Endodermal cell (in vitro differentiated cells): ENCODE measurements at places on chromosomes 7 and 10.
A peak's percentile ranks its signal among the peaks of the same experiment; 100 is the strongest.

- no peak for DNase-seq
Observed at GRCh38 chr10:4246881-4247358, 461.9 kb upstream of the KLF6 start.

DNA sequence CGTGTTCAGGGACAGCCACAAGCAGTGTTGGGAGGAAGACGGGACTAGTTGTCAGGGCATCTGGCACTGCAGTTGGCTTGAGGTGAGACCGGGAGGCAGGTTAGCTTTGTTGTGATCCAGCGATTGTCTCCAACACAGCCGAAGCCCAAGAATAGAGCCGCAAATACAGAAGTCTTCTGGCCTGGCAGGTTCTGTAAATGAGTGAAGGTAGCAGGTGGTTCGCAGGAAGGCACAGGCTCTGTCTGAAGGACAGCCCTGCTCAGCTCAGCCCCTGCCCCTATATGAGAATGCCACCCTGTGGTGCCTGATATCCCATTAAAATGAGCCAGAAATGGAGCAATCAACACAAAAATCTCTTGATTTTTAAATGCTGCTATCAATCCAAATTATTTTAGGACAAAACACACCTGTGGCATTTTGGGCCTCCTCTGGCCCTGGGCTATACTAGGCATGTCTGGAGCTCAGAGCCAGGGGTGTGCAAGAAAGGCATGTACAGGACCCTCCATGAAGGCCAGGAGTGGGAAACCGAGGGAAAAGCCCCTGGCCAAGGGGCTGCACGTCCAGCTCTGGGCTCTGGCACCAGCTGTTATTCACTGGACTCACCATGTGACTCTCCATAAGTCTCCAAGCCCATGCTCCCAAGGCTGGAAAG is 11.2 kb upstream of the C10orf71 start:
- peak; percentile 30 for DNase-seq

GRCh38 chr10:67936416-67936815 is 52.0 kb downstream of the SIRT1 start:
- no peak for DNase-seq

- DNase-seq, result no peak
Observed at GRCh38 chr10:12243864-12244620, 48.1 kb downstream of the CDC123 start.

- no peak for DNase-seq
Observed at GRCh38 chr7:153044981-153045380, 285.4 kb downstream of the ACTR3B start.

DNA sequence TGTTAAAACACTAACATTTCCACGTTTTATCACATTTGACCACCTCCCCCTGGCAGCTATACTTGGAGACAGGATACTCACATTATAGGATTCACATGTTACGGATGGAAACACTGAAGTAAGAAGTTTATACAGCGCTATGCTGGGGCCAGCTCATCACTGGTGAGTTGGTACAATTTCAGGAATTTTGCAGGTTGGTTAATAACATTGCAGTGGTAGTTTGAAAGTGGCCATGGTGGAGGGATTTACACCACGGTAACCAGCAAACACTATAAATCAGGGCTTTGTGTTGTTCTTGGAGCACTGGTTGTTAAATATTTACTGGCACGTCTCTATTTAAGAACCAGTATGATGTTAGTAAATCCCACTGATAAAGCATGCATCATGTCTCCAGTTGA is 174.0 kb downstream of the GFRA1 start:
- no peak for DNase-seq

DNA sequence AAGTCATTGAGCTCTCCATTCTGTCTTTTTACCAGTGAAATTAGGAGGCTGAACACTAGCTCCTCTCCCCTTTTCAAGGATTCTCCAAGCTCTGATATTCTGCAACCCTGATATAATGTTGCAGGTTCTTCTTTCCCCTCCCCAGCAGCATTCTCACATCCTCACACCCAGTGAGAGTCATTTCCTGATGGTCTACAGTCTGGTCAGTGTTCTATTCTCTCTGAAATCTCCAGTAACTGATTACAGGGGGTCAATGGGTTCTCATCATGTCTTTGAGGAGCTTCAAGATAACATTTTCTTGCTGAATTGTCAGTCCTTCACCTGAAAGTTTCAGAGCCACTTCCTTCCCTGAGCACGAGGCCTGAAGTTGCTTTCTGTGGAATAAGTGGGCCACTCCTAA is 299.4 kb downstream of the PTEN start:
- no peak for DNase-seq

DNA sequence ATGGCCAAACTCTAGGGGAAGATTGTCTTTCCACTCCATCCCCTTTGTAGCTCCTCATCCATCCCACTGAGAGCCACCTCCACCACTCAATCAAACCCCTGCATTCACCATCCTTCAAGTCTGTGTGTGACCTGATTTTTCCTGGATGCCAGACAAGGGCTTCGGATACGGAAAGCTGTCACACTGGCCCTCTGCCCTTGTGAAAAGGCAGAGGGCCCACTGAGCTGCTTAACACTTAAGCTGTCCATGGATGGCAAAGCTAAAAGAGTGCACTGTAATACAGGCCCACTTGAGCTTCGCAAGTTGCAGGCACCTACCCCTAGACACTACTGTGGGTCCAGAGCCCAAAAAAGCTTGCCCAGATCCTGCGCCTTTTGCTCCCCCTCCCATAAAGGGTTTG is 237.2 kb downstream of the MAGI2 start:
- DNase-seq, result peak; percentile 49

DNA sequence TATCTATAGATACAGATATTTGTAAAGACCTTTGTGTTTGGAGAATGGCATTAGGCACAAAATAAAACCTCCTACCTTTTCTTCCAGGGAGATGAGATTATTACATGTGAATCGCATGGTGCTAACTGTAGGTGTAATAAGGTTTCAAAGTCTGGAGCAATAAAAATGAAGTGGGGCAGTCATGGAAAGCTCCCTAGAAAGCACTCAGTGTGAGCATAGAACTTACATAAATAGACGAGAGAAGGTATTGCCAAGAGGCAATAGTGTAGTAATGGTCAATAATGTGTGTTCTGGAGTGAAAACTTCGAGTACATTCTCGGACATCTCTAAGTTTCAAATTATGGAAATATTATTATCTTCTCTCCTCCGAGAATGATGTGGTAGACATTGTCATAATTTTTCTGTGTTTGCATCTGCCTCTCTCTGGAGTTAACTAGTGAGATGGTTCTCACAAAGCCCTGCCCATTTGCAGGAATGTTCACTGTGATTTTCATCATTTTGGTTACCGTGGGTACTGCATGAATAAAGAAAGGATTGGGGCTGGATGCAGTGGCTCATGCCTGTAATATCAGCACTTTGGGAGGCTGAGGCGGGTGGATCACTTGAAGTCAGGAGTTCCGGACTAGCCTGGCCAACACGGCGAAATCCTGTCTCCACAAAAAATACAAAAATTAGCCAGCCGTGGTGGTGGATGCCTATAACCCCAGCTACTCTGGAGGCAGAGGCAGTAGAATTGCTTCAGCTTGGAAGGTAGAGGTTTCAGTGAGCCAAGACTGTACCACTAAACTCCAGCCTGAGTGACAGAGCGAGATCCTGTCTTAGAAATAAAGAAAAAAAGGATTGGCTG is 10.6 kb downstream of the VIM start:
- no peak for DNase-seq

- DNase-seq, result no peak
Observed at GRCh38 chr10:59382831-59383295, 20.5 kb upstream of the FAM13C start.

DNA sequence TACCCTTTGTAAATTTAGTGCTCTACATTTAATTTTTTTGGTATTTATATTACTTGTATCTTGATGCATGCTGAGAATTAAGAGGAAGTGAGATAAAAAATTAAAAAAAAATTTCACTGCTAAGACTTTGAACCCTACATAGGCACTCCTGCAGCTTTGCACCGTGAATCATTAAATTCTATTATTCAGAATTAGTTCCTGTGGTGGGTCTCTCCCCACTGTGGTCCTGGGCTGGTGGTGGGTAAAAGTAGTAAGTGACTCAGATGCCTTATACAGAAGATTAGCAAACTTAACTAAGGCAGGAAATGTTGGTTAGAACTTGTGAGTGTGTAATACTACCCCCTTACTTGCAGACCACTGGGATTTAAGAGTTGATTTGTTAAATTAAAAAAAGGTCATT is 72.6 kb downstream of the AP3M1 start:
- DNase-seq, result no peak

GRCh38 chr7:103143868-103144267 is 5.0 kb downstream of the NAPEPLD start:
- DNase-seq, result no peak

DNA sequence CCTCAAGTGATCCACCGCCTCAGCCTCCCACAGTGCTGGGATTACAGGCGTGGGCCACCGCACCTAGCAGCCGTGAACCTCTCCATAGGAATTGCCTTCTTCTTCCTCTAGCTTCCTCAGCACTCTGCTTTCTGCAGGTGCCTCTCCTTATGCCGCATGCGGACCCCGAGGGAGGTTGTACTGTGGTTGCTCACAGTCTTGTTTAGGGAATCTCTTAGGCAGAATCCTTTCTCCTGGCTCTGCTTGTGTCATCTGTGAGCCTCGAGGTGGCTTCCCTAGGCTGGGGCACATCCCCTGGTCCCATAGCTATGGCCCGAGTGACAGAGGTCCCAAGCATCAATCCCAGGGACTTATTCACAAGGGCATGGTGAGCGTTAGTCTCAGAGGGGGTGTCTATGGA is 33.2 kb upstream of the GIMAP8 start:
- no peak for DNase-seq

DNA sequence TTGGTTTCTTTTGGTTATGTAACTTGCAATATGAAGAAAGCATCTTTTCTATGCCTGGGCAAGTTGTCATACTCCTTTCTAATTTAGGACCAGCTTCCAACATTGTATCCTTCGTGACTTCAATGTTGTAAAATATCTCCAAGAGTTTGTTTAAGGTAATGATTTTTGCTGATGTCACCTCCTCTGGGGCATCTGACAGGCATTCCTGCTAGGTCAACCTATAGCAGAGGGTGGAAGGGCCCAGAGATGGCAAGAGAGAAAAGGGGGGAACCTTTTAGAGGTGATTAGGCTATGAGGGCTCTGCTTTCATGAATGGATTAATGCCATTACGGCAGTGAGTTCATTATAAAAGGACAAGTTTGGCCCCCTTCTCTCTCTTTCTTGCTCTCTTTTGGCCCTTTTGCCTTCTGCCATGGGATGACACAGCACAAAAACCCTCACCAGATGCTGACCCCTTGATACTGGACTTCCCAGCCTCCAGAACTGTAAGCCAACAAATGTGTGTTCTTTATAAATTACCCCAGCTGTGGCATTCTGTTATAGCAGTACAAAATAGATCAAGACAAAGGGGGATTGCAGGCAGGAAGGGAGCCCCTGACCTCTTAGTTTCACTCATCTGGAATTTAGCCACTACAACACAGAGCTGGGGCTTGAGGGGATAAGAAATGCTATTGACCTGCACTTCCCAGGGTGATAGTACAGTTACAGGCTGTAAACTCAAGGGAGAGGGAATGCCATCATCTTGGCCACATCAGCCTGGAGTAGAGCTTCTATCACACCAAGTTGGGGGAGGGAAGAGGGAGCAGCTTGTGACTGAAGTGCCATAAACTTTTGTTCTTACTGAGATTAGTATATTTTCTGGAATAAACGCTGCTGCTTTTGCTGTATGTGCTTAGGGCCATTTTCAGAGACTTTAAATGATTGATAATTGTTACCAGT is 195.9 kb downstream of the CFTR start:
- DNase-seq, result no peak

DNA sequence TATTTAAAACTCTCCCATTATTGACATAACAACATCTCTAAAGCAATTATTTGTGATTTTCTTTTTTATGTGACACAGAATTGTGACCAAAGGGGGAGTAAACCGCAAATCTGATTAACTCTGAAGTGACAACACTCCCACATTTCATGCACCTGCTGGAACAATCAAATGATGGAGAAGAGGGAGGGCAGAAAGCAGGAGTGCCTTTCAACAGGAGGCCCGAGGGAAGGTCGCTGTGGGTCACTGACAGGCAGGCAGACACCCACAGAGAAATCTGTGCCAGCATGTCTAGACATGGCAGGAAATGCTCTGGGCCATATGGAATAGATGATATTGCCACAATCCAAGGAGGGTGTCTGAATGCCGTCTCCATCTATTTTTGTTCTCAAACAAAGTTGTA is 247.3 kb downstream of the DOCK4 start:
- no peak for DNase-seq

GRCh38 chr7:26735976-26736600 is 128.3 kb downstream of the SKAP2 start:
- DNase-seq, result peak; percentile 50

GRCh38 chr10:55410415-55410885 is 609.4 kb upstream of the PCDH15 start:
- peak; percentile 61 for DNase-seq

DNA sequence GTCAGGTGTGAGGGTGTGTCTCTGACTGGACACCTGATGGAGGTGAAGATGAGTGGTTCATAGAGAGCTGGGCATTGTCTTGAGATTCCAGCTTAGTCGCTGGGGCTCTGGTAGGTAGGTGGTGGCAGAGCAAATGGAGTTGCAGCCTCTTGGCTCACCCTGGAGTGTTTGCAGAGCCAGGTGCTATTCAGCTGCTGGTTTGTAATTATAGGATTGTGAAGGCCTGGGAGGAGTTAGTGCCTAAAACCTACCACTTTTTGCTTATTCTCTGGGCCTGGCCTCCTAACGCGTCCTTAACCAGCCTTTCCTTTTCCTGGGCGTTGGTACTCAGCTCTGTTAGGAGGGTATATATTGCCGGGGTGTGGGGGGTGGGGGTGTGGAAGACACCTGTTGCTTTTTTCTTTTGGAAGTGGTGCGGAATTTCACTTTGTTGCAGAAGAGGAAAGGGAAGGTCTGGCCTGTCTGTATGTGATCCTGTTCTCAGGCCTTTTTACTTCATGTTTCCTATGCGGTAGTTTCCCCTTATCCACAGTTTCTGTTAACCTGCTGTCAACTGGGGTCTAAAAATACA is 3.2 kb downstream of the PPRC1 start:
- no peak for DNase-seq

- DNase-seq, result no peak
Observed at GRCh38 chr10:74973741-74974392, 137.6 kb upstream of the SAMD8 start.

GRCh38 chr7:130021105-130021834 is 29.9 kb downstream of the ZC3HC1 start:
- no peak for DNase-seq
